NCI-H1092 (cell line): ENCODE measurements at places on chromosomes 2 and 18.

- DNase-seq: no peak
Measured at GRCh38 chr2:47984041-47984440, 77.7 kb upstream of the FBXO11 start.

- no peak for DNase-seq
Measured at GRCh38 chr2:161170958-161171932, 11.0 kb downstream of the TANK start.

- no peak for DNase-seq
Measured at GRCh38 chr2:229996320-229996719, 72.4 kb downstream of the SLC16A14 start.

DNA sequence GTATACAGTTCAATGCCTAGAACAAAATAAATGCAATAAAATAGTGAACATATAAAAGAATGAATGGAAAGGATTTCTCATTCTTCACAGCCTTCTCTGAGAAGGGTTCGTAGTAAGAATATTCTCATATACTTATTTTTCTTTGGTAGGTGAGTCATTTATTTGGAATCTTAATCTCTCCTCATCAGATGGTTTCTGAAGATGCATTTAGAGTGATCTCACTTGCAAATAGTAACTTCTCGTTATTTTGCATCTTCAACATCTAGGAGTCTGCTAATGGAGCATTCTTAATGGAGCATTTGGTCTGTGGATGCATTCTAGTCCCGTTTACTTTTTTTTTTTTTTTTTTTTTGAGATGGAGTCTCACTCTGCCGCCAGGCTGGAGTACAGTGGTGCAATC lies 3.9 kb downstream of the UBXN4 start:
- no peak for DNase-seq

- no peak for DNase-seq
Measured at GRCh38 chr2:95333888-95334338, 36.8 kb downstream of the KCNIP3 start.

DNA sequence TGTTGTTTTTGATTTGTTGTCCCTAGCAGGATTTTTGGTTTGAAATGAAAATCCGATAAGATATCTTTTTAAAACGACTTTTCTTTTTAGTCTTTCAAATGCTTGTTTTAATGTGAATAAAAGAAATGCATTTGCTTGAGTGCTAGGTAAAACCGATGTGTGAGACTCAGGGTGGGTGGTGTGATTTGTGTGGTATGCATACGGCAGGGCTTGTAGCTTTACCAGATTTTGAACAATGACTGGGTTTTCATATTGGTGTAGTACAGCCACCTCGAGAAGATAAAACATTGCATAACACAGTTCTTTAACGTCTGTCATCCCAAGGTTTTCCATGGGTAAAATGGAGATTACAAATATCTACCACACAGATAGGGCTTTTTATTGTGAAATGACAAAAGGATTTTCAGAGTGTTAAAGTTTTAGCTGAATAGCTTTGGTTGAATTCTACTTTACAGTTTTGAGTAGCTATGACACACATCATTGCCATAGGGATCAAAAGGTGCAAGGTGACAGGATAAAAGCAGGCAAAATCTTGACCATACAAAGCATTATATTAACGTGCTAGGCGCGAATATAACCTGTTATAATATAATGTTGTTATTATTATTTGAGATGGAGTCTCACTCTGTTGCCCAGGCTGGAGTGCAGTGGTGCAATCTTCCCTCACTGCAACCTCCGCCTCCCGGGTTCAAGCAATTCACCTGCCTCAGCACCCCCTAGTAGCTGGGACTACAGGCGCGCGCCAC lies 824 bp upstream of the ZNF638 start:
- DNase-seq: no peak

DNA sequence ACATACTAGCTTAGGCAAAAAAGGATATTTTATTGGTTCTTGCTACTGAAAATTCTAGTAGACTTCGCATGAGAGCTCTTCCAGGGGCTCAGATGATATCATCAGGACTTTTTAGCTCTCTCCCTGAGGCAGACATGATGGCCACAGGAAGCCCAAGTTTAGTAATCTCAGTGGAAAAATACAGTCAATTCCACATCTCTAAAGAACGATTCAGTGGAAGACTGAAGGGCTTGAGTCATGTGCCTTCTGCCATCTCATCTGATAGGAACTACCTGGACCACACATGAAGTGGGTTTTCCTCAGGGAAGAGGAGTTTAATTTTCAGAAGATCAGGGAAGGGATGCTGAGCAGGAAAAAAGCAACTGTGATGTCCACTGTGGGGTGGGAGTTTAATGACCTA lies 117.3 kb downstream of the TTC27 start:
- no peak for DNase-seq

- DNase-seq: no peak
Measured at GRCh38 chr2:212548455-212548819, 9.8 kb upstream of the ERBB4 start.

DNA sequence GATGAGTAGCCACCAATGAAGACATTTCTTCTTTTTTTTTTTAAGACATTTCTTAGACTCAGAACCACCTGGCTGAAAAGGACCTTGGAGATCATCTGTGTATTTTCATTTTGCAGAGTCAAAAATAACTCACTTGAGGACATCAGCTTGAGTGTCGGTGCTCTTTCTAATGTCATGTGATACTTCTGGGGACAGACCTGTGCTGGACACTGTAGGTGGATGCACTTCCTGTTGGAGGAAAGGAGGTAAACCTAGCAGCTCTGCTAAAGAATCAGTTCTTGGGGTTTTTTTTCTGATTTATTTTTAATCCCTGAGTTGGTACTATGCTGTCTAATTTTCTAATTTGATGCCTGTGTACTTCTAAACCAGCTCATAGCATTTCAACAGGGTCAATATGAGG lies 283.9 kb upstream of the CRIM1 start:
- DNase-seq: no peak

- DNase-seq: no peak
Measured at GRCh38 chr2:84886791-84887190, 5.9 kb upstream of the TRABD2A start.

DNA sequence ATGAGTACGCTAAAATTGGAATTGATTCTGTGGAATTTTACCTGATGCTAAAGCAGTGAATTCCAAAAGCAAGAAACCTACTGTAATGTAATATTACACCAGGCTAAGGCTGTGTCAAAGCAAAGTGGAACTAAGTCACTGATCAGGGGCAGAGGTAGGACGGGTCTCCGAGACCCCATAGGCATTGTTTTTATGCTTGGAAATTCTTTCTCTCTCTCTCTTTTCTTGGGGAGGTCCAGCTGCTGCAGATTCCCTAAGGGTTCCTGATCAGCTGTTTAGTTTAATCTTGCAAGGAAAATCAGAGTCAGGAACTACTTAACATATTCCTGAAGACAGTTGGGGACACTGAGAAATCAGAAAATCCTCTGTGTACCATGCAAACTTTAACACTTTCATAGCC lies 220.2 kb downstream of the SRBD1 start:
- DNase-seq: no peak

- DNase-seq: no peak
Measured at GRCh38 chr2:54067851-54068375, 47.5 kb upstream of the ACYP2 start.

- no peak for DNase-seq
Measured at GRCh38 chr2:118508282-118508681, 339.2 kb downstream of the EN1 start.

DNA sequence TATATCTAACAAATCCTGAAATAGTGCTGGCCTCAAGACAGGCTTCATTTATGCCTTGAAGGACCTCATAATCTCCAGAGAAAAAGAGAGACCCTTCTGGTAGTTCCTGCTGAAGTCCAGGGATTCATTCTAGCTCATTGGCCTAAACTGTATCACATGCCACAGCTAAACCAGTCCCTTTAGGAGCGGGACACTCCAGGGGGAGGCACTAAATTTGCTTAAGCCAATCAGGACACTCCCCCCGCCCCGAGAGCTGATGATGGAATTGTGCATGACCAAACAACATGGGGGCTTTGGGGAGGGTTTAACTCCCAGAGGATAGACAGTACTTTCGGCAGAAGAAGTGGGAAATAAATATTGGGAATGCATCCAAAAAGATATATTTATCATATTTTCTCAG lies 36.4 kb upstream of the CXCR4 start:
- no peak for DNase-seq

DNA sequence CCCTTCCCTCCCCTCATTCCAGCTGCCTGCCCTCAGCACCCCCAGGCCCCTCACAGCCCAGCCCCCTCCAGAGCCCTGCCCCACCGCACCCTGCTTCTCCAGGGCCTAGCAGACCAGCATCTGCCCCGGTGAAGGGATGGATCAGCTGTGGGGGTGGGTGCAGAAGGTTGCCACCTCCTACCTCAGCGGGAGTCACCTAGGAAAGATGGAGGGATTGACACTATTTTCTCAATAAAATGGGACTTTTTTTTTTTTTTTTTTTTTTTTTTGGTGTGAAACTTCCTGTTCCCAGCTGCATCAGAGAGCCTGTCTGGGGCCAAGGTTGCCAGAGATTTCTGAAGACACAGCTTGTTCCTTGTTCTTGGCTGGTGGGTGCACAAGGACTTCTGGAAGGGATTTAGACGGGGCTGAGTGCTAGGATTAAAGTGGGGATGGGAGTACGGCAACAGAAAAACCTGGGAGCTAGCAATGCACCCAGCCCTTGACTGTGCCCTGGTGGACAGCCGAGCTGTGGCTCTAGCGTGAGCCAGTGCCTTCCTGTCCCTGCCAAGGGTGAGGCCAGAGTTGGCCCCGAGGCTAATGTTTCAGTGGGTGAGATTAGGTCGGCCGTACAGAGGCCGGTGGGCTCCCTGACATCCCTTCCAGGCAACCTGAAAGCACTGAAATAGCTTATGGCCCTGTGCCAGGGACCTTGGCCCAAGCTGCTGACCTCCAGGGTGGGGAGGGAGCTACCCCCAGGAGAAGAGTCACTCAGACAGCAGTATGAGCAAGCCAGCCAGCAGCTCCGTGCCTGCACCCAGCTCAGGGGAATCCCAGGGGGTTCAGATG lies 4.6 kb downstream of the B3GNT7 start:
- no peak for DNase-seq

GRCh38 chr18:34222307-34223163 lies 2.2 kb downstream of the NOL4 start:
- DNase-seq: peak; percentile 84

- DNase-seq: no peak
Measured at GRCh38 chr18:26419746-26420145, 128.6 kb downstream of the KCTD1 start.

- DNase-seq: no peak
Measured at GRCh38 chr2:18752022-18752493, 162.7 kb upstream of the NT5C1B start.

DNA sequence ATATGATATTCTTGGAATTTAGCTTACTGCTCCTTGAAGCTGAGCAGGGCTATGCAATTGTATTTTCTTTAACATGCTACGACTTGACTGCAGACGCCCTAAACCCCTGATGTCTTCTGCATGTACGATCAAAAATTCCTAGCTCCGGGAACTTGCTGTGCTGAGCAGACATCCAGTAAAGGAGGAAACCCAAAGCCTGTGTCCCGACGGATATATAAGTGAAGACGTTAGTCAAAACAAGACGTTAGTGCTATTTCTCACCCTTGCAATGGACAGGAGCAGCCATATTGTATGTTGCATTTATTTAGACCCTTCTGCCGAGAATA lies 51.5 kb downstream of the SETBP1 start:
- DNase-seq: no peak

DNA sequence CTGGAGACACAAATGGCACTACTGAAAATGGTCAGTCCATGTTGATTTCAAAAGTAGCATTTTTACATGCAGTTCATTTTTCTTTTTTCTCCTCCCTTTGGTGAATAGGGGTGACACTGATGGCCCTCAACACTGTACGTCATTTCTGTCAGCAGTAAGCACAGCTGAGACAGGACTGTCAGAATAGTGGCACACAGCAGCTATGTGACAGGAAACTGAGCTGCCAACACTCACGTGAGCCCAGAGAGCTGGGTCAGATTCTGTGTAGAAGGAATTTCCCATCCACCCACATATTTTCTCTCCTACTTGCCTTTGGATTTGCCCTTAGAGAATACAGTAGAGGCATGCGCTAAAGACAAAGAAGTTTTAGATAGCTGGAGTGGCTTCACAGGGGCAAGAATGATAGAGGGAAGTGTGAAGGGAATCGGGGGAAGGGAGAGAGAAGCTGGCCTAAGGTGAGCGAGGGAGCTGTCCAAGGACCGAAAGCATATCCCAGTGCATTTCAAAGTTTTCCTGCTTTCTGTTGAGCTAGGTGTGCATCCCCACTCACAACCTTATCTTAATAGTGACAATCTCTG lies 476.6 kb downstream of the CNTNAP5 start:
- DNase-seq: no peak

DNA sequence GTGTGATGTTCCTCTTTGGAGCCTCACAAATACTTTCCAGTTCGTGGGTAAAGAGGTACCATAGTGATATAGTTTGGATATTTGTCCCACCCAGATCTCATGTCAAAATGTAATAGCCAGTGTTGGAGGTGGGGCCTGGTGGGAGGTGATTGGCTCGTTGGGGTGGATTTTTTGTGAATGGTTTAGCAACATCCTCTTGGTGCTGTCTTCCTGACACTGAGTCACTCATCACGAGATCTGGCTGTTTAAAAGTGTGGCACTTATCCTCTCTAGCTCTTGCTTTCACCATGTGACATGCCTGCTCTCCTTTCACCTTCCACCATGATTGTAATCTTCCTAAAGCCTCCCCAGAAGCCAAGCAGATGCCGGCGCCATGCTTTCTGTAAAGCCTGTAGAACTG lies 3.0 kb upstream of the CCDC93 start:
- DNase-seq: no peak

DNA sequence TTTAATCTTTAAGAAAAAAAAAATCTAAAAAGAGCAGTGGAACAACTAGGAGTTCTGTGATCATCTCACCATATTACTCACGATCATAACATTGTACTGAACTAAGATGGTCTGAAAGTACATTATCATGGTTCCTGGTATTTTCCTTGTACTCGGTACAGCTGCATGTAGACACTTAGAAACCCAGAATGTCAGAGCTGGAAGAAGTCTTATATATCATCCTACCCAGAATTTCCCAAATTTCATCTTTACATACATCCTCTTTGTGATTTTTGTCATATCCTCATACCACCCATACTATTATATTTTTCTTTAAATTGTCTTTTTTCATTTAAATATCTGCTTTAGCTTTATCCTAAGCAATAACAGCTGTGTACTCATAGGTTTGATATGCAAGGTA lies 12.4 kb upstream of the ST3GAL5 start:
- DNase-seq: no peak

- no peak for DNase-seq
Measured at GRCh38 chr2:70526126-70526525, 27.5 kb downstream of the TGFA start.

DNA sequence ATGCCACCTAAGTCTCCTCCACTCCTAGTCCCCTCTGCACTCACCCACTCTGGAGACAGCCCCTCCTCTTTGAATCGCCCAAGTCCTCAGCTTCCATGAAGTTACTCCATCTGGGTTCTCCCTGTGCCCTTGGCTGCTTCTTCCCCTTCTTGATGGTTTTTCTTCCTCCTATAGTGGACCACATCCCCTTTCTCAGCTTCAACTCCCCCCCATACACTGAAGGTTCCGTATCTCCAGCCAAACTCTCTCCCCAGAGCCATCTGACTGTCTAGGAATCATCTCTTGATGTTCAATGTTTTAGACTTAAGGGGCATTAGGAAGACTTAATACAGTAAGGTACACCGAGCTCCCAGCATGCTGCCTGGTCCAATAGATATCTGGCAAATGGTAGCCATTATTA lies 39.6 kb downstream of the EMX1 start:
- no peak for DNase-seq
